ENCODE measurements at places on chromosomes 1 and 21.

DNA sequence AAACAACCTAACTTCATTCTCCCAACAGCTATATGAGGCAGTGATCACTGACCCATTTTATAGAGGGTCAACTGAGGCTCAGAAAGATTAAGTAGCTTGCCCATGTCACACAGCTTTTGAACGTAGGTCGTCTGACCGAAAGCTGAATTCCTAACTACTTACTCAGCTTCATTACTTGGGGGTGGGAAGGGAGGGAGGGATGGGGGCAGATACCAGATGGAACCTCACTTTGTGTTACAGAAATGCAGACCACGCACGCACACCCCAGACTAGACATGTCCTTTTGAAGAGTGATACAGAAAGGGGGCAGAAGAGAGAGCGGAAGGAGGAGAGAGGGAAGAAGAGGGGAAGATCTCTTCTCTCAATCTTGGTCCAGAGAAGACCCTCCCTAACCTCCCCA lies 2.3 kb downstream of the ADGRB2 start:
- DNase-seq, result no peak

DNA sequence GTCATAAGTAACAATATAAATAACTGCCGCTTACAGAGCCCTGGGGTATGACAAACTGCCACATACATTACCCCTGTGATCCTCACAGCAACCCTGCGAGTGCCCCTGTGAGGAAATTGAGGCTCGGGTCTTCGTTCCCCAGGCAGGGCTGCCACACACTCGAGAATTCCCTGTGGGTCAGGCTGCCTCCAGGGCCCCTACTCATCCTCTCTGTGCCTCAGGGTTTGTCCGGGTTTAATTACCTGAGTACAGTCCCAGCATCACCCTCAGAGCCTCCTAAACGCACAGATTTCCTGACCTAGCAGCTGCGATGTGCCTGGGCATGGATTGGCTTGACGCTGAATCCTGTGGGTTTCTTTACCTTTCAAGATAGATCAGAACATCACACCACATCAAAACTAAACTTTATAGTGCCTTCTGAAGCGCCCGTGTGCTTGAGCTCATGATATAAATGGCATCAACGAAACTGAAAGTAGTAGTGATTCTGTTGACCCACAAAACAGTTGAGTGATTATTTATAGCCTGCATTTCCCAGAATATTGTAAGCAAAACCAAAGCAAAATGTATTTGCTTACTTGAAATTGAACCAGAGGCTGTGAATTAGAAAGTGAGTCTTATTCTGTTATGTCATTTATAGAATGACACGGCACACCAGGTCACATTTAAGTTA lies 14.0 kb downstream of the SLC37A1 start:
- no peak for DNase-seq

DNA sequence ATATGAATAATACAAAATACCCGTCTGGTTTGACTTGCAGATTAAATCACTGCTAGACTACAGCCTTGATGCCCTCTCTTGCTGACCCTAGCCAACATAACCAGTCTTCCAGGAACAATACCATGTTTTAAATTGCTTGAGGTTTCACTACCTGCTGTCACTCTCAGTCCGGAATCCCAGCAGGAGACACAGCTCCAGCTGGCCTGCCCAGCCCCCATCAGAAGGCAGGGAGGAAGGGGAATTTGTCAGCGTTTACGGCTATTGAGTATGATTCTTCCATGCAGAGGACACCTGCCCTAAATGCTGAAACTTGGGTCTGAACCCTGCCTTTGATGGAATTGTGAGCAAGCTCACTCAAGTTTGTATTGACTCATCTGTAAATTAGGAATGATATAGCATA lies 33.0 kb downstream of the ZNF496 start:
- no peak for DNase-seq

DNA sequence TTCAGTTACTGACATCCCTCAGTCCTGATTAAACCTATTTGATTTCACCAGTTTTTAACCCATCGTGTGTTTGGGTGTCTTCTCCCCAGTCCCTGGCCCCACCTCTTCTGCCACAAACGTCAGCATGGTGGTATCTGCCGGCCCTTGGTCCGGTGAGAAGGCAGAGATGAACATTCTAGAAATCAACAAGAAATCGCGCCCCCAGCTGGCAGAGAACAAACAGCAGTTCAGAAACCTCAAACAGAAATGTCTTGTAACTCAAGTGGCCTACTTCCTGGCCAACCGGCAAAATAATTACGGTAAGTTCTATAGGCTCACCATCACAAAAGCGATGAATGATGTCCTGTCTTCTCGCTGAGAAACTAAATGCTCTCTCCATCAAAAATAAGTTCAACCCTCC lies 28.7 kb downstream of the NBPF3 start:
- DNase-seq, result no peak

GRCh38 chr1:77263708-77264107 lies 18.1 kb upstream of the AK5 start:
- DNase-seq, result no peak

GRCh38 chr1:7623842-7624241 lies 147.3 kb upstream of the VAMP3 start:
- DNase-seq, result no peak

- DNase-seq, result no peak
Measured at GRCh38 chr1:185971688-185972087, 237.5 kb downstream of the HMCN1 start.

- DNase-seq, result no peak
Measured at GRCh38 chr1:185861630-185862029, 127.4 kb downstream of the HMCN1 start.
